ENCODE measurements at places on chromosomes 6 and 20. TPM values are rescaled to one million over a fixed set of nuclear protein-coding genes. Genes with fewer than 3 reads are reported as not detected.

Gene MYT1
- total RNA-seq = not detected

DNA sequence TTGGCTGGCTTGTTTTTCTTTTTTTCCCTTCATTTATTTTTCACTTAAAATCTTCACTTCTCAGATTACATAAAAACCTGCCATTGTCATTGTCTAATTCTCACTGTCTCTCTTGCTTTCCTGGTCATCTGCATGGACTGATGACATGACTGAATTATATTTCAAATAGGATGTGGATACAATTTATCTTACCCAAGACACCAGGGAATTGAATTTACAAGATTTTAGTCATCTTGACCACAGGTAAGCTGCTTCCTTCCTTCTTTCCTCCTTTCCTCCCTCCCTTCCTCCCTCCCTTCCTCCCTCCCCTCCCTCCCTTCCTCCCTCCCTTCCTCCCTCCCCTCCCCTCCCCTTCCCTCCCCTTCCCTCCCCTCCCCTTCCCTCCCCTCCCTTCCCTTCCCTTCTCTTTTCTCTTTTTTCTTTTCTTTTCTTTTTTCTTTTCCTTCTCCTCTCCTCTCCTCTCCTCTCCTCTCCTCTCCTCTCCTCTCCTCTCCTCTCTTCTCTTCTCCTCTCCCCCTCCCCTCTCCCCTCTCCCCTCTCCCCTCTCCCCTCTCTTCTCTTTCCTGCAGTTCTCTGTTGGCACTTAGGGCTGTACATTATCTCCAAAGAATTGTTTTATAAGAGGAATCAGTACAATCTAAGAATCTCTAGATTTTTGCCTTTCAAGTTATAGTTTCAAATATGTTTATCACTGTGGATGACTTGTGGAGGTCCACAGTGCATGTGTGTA, 171.5 kb downstream of the CARMIL1 start:
- DNase-seq = no peak

DNA sequence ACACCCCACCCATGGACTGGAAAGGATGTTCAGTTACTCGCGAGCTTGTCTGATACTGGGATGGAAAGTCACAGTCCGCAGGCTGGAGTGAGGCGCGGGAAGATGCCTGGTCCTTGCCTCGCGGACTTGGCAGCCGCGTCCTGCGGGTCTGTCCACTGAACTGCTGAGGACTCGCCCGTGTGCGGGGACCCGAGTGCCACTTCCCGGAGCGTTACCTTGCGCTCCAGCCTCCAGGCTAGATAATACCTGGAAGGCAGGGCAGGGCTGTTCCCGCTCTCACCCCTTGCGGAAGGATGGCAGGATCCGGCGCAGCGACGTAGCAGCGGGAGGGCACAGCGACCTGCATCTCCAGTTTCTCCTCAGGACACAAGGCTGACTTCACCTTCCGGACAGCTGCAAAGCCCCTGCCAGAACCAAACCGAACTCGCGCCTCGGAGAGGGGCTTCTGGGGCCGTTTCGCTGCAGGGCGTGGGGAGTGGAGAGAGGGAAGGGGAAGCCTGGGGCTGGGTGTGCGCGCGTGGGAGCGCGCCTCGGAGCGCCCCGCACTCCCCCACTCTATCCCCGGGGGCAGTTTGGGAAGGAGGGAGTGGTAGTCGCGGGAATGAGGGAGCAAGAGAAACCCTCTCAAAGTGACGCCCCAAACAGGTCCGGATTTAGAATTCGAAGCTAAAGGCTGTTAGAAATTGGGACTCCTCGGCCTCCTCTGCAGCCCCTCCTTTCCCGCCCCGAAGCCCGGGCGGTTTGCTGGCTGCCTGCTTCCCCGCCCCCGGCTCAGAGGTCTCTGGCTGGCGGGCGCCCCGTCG, at the start of gene KCNQ5:
Gene KCNQ5, plus strand, starts transcription at position 774 of the 803 bp plus-strand sequence.
- no peak for DNase-seq

DNA sequence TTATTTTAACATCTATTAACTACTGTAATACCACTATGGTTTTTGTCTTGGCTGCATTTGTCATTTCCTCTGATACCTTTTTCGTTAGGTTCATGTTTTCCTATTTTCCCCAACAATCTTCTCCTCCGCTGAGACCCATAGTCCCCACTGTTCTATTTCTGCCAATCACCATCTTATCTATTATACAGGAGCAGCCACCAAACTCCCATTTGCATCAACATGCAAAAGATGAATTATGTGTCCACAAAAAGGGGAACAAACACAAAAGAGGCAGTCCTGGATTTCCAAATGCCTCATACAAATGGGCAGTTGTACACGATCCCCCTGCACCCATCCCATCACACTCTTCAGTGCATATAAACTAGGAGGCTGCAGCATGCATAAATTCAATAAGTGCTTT, 121.7 kb upstream of the MYLIP start:
- DNase-seq = no peak

DNA sequence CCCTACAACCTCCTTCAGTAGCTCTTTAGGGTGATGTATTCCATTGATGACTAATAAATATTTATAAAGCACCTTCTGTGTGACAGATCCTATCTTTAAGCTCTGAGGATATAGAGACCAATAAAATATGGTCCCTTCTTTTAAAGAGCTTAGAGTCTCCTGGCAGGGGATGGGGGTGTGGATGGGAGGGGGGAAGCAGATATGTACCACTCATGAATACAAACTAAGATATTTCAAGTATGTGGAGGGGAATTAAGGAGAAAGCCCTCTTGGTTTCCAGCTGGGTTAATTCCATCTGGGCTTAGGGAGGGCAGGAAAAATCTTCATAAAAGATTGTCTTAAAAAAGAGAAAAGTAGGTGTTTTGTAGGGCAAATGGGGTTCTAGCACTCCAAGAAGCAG, 21.6 kb upstream of the FBXO9 start:
- DNase-seq = no peak

- DNase-seq = no peak
Measured at GRCh38 chr6:107110200-107110599, 5.1 kb downstream of the BEND3 start.

Measured in bronchial epithelial cell (primary cell).